Lower lobe of right lung (tissue), 2 donors: ENCODE measurements at places on chromosomes 5 and 9.

GRCh38 chr5:72908664-72909063 is 47.2 kb upstream of the FCHO2 start:
- no peak for DNase-seq

GRCh38 chr5:180784497-180785097 is 18.0 kb downstream of the MGAT1 start:
- peak; percentile 82 for DNase-seq

- DNase-seq, result no peak
Measured at GRCh38 chr5:33379757-33380156, 61.0 kb upstream of the TARS1 start.

DNA sequence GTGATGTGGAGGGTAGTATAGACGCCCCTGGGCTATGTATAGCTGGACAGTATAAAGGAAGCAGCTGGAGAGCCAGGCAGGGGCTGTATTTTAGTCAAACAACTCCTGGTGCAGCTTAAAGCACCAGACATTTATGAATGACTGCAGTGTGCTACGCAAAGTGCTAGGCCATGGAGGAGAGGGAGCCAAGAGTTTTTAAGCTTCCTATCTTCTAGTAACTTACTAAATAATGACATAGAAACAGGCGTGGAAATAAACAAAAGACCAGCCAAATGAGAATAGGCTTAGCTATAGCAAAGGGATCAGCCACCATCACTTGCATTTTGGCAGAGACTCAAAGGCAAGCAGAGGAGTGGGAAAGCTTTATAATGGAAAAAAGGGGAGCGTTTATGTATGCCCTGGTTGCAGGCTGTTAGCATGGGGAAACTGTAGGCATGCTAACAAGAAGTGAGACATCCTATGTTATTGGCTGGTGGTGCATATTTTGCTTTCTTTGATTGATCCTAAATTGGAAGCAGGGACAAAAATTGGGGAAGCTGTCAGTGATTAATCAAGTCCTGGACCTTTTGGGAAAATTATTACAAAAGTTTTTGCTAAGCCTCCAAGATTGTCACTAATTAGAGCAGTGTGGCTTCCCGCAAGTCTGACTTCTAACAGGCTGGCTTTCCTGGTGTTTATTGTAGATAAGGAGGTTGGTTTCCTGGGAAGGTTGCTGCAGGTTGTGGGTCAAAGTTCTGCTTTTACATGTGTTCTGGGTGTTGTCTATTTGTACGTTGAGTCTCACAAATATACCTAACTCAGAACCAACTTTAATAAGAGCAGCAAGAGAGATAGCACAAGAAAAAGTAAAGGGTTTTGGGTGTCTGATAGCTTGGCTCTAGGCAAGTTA is 46.6 kb downstream of the RAB3C start:
- DNase-seq, result no peak

DNA sequence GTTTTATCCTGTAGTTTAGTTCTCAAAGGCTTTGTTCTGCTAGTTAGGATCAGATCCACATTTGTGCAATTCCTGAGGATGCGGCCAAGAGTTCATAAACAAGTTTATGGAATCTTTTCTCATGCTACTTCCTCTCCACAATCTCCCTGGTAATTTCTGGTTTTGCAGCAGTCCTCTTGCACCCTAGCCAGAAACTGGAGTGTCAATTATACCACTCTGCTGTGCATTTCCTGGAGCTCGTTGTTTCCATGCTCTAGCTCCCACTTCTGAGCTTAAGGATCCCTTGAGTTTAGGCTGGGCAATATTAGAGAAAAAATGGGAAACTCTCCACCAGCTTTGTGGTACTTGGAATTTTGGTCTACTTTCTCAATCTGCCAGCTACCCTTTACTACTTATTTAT is 474.7 kb downstream of the DIRAS2 start:
- DNase-seq, result no peak

DNA sequence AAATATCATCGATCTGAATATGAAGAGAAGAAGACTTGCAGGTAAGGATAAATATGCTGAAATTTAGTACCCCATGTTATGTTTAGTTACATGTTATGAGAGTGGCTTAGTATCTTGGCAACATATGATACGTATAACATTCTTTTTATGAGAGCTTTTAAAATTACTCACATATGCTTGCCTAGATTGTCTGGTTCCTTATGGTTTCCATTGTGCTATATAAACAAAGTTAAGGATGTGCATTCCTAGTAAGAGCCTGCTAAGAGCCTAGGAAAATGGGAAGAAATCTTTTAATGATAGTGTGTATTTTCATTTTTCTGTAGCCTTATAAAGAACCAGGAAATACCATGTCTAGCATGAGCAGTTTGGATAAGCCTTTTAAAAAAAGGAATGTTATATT is 112.0 kb upstream of the KCNN2 start:
- no peak for DNase-seq

- DNase-seq, result no peak
Measured at GRCh38 chr5:66958201-66958979, 238.2 kb downstream of the CD180 start.

- DNase-seq, result no peak
Measured at GRCh38 chr9:122814545-122814944, 13.8 kb downstream of the PDCL start.

DNA sequence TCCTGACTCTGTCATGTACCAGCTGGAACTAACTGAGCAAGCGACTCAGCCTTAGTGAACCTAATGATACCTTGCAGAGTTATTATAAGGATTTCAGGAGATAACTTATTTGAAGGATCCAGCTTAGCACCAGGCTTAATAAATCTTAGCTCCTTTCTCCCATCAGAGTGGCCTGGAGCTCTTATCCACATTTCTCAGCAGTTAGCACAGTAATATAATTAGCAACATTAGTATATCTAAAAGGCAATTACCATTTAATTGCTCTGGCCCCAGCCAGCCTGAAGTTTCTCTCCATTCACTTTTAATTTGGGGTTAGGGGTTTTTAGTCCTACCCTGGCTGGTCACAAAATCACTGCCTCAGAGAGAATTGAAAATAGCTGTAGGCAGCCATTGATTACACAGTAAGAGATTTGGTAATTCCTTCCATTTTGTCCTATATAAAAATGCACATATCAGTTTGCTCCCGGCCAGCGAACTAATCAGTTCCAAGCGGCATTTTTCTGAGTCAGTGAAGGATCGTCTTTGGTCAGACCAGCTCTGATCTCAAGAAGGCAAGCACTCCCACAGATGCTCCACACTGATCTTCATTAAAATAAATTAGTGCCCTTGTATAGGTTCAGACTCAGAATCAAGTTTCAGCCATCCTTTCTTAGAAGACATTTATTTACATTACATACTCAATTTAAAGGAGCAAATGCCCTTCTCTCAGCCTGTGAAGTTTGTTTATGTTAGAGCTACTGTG is 56.6 kb downstream of the SNCAIP start:
- no peak for DNase-seq

DNA sequence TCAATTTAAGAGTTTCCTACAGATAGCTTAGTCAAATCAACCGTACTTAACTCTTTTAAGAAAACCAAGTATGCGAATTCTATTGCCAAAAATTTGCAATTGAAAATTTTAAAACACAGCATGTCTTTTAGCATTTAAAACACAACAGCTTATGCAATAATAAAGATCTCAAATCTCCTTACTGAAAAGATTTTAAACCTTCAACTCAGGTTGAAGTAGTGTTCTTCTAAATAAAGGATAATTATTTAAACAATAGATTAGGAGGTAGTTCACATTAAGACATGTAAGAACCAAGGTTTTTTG is 5.5 kb downstream of the NR3C1 start:
- DNase-seq, result no peak

GRCh38 chr5:80541392-80541791 is 28.7 kb downstream of the ANKRD34B start:
- no peak for DNase-seq

GRCh38 chr5:129506950-129507349 is 46.9 kb downstream of the ADAMTS19 start:
- DNase-seq, result no peak

DNA sequence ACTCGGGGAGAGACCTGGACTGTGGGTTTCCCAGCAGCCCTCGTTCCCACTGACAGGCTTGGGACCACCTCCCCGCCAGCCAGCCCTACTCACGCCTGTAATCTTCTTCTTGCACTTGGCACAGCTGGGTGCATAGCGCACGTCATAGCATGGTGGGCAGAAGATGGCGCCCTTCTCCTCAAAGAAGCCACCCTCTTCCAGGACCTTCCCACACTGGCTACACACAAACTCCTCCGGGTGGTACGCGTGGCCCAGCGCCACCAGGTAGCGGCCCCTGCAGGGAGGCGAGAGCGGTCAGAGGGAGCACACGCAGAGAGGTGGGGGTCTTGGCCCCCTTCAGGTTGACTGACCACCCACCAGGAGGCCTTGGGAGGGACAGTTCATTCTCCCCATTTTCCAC is 9.4 kb downstream of the PDLIM7 start:
- DNase-seq, result no peak

GRCh38 chr5:94240993-94241651 is 377.3 kb downstream of the KIAA0825 start:
- DNase-seq, result no peak

GRCh38 chr5:42587096-42587723 is 164.0 kb downstream of the GHR start:
- DNase-seq, result no peak

DNA sequence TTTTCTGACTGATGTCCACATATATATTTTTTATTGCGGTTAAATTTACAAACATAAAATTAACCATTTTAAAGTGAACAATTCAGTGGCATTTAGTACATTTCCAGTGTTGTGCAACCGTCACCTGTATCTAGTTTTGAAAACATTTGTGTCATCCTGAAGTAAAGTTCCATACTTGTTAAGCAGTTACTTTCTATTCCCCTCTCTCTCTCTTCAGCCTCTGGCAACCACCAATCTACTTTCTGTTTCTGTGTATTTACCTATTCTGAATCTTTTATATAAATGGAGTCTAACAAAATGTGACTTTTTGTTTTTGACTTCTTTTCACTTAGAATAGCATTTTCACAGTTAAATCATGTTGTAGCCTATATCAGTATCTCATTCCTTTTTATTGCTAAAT is 480.1 kb upstream of the SMARCA2 start:
- DNase-seq, result no peak

DNA sequence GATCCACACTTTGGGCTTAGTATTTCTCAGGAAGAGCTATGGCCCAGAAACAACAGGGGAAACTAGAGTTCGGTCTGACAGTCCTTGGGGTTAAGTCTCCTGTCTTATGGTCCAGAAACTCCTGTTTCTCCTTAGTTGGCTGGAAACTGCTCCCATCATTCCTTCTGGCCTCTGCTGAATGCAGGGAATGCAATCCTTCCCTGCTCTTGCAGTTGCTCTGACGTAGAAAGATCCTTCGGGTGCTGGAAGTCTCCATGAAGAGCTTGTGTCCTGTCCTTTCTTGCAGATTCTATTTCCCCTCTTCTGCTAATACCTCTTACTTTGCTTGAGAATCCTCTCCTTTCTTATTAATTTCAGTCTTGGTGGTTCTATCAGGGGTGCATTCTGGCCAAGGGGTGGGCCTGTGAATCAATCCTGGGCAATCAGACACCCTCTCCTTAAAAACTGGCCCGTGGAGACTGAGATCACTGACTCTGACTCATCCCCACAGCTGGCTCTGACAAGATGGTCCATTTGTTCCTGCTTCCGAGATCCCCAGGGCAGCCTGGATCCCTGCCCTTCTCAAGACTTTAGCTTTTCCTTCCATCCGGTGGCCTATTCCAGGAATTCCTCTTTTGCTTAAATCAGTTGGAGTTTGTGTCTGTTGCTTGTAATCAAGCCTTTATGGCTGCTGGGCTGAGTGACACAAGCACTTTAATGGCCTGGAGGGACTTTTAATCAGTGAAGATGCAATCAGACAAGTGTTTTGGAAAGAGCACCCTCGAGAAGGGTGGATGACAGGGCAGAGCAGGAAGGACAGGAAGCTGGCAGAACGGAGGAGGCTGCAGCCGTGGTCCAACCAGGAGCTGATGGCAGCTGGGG is 23.7 kb downstream of the PTGS1 start:
- DNase-seq, result no peak

DNA sequence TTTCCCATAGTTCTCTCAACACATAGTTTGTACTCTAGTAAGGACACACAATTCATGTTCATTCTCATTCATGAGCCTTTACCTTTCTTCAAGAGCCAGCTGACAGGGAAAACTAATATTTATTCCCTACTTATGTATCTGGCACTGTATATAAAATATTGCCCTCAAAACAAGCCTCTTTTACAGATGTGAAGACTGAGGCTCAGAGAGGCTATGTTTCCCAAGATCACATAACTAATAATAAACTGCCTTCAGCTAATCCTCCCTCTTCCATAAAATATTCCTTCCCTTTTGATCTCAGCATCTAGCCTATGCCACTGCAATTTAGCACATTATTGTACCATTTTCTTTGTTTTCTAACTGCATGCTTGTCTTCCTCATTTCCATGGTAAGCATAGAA is 18.2 kb downstream of the ALDOB start:
- DNase-seq, result no peak

GRCh38 chr5:116009806-116010205 is 22.5 kb upstream of the ARL14EPL start:
- DNase-seq, result no peak

- no peak for DNase-seq
Measured at GRCh38 chr9:124932333-124932732, 8.6 kb downstream of the GOLGA1 start.

DNA sequence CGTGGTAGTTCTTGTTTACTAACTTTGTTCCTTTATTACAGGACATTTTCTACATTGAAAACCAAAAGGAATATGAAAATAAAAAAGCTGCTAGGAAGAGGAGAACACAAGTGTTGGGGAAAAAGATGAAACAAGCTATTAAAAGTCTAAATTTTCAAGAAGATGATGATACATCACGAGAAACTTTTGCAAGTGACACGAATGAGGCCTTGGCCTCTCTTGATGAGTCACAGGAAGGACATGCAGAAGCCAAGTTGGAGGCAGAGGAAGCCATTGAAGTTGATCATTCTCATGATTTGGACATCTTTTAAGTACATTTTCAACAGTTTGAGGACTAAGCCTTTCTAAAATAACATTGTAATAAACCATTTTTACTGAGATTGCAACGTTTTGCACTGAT is 23.8 kb downstream of the PHAX start:
- DNase-seq, result no peak

DNA sequence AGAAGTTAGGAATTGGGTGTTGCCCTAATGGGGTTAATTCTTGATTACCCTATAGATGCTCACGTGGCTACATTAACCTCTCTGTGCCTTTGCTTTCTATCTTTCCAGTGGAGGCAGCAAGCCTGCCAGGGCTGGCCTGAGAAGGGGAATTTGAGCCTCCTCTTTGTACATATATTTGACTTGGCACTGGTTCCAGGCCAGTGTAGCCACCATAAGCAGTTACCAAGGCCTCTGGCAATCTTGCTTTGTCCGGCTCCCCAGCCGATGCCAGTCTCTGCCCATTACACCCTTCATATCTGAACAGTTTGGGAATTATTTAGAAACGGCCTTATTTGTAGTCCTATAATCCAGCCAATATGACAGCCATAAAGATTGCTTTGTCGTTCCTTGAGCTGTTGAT is 58.6 kb upstream of the PPARGC1B start:
- DNase-seq, result no peak

DNA sequence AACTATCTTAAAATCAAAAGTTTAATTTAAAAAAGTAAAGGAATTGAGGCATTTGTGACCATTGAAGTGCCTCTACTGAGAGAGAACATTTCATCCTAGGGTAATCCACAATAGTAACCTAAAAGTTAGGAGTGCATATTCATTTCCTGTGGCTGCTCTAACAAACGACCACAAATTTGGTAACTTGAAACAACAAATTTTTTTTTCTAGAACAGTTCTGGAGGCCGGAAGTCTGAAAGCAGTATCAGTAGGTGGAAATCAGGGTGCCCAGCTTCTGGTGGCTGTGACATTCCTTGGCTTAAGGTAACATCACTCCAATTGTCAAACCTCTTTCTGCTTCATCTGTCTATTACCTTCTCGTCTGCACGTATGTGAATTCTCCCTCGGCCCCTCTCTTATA is 67.1 kb upstream of the SSBP2 start:
- DNase-seq, result no peak
